CD4-positive, alpha-beta T cell treated with Interleukin-1 beta for 1 hour (primary cell): ENCODE measurements at places on chromosomes 6 and 20.

GRCh38 chr20:41531518-41532275 lies 86.5 kb downstream of the CHD6 start:
- DNase-seq, result no peak

DNA sequence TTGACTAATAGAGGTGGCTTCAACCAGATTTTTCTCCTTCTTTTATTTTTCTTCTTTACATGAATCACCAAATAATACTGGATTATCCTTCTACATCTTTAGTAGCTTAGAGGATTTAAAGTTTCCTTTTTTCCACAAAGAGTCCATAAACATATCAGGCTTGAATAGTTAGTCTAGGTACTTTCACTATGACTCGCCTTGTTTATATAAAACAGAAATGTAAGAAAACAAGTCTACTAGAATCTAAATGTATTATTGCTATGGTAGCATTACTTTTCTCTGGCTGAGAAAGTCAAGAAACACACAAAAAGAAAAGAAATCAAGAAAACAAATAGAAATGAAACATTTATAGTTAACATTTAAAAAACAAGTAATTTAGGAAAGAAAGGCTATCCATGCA lies 215.2 kb downstream of the PTPRK start:
- no peak for DNase-seq

GRCh38 chr6:37946057-37946456 lies 126.5 kb downstream of the ZFAND3 start:
- no peak for DNase-seq

GRCh38 chr20:32917191-32917950 lies 58.6 kb downstream of the EFCAB8 start:
- DNase-seq, result no peak

DNA sequence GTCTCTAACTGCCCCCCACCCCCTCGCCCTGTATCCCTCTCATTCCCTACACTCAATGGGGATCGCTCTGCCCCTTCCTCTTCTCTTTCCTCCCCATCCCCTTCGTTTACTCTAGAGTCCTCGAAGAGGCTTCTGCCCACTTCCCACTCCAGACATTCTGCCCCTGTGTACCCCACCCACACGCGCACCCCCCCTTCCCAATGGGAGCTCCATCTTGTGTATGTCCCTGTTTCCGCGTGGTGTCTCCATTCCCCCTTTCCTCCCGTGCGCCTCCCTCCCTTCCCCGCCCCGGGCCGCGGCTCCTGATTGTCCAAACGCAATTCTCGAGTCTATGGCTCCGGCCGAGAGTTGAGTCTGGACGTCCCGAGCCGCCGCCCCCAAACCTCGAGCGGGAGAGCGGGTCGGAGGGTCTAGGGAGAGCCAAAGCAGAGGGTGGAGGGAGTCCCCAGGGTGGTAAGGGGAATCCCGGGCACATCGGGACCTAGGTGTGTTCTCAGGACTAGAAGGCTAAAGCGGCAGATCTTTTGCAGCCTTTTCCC lies 679 bp upstream of the RING1 start:
- peak; percentile 18 for DNase-seq

DNA sequence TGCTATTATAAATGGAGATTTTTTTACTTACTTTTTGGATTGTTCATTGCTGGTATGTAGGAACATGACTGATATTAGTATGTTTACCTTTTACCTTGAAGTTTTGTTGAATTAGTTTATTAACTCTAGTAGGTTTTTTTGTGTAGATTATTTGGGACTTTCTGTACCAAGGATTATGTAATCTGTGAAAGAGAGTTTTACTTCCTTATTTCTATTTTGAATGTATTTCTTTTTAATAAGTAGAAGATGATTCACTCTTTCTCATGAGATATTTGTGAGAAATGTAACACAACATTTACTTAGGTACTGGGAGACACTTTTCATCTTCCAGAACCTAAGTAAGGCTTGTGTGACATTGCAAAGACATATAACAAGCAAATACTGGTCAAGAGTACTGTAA lies 473.9 kb upstream of the HS3ST5 start:
- DNase-seq, result no peak

- no peak for DNase-seq
These were observed 10.6 kb downstream of the PACSIN1 start for GRCh38 chr6:34476447-34476846.

- no peak for DNase-seq
These were observed 1059.0 kb upstream of the EPHA7 start for GRCh38 chr6:94478133-94479005.

DNA sequence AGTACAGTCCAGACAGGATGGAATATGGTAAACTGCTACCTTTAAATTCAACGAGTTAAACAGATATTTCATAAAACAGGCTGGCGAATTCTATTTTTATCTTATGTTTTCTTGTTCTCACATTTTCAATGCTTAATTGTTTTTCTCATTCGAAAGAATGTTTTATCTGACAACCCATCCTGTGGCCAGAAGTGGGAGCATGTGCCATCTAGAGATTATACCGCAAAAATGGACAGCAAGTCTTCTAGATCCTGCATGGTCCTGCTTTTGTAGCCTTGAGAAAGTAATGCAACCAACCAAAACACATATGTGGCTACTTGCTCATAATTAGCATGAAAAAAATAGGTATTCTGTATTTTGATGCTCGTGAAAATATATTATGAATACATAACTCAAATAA lies 30.7 kb downstream of the TUBB2B start:
- DNase-seq, result no peak

- DNase-seq, result peak; percentile 94
These were observed 1.3 kb downstream of the TUBB start for GRCh38 chr6:30721198-30722024.

DNA sequence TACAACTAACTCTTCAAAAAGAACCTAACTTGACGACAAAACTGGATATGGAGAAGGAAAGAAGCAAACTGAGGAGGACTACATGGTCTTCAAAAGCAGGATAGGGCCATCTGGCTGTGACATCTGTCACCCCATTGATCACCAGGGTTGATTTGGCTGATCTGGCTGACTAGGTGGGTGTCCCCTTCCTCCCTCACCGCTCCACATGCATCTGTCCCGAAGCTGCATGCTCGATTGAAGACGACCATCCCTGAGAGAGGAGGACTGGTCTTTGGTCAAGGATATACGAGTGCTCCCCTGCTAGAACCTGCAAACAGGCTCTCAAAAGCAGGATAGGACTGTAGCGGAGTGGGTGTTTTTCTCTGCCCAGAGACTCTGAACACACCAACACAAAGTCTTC lies 21.7 kb downstream of the CPNE1 start:
- no peak for DNase-seq

DNA sequence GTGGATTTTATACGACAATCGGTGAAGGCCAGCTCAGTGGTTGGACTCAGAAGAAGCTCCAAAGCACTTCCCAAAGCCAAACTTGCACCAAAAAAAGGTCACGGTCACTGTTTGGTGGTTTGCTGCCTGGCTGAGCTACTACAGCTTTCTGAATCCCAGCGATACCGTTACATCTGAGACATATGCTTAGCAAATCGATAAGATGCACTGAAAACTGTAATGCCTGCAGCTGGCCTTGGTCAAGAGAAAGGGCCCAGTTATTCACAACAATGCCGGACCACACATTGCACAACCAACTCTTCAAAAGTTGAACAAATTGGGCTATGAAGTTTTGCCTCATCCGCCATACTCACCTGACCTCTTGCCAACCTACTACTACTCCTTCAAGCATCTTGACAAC lies 70.2 kb downstream of the FILIP1 start:
- no peak for DNase-seq

GRCh38 chr6:137949686-137950390 lies 82.8 kb downstream of the TNFAIP3 start:
- DNase-seq, result peak; percentile 45

DNA sequence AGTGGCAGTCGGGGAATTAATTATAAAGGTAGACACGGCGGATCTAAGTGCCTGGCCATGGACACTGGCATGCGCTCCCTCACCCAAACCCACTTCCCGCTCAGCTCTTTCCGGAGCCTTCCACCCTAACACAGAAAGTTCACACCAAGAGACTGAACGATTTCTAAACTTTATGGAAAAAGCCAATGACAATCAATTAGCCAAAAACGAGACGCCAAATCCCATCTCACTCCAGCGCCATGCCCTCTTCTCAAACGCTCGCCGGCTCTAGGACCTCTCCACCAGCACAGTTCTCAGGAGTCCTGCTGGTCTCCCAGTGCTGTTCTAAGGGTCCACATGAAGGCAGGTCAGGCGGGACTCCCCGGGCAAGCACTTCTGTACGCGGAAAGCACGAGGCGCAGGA lies 641 bp downstream of the SF3B5 start:
- no peak for DNase-seq

- DNase-seq, result no peak
These were observed 188.3 kb downstream of the SASH1 start for GRCh38 chr6:148530976-148531375.

DNA sequence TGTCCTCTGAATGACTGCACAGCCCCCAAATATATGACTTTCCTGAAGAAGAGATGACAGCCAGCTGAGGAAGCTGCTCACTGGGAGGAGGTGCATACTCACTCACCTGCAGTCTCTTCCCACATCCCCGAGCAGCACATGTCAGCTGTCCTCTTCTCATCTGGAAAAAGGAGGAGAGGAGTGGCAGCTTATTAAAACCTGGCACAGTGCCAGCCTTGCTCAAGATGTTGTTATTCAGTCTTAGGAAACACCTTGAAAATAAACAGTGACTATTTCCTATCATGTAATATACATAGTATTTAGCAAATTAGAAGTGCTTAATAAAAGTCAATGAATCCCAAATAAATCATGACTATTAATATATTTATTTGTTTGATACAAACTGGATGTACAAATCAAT lies 232.9 kb downstream of the EPM2A start:
- no peak for DNase-seq

GRCh38 chr6:28673787-28674671 lies 148.3 kb downstream of the GPX5 start:
- DNase-seq, result peak; percentile 3

GRCh38 chr6:166050559-166050958 lies 117.1 kb downstream of the TBXT start:
- DNase-seq, result no peak

GRCh38 chr6:15081447-15081846 lies 164.4 kb upstream of the JARID2 start:
- no peak for DNase-seq

- no peak for DNase-seq
These were observed 358.4 kb downstream of the BCKDHB start for GRCh38 chr6:80464901-80465300.

GRCh38 chr20:50294164-50295088 lies 103.8 kb downstream of the CEBPB start:
- no peak for DNase-seq

DNA sequence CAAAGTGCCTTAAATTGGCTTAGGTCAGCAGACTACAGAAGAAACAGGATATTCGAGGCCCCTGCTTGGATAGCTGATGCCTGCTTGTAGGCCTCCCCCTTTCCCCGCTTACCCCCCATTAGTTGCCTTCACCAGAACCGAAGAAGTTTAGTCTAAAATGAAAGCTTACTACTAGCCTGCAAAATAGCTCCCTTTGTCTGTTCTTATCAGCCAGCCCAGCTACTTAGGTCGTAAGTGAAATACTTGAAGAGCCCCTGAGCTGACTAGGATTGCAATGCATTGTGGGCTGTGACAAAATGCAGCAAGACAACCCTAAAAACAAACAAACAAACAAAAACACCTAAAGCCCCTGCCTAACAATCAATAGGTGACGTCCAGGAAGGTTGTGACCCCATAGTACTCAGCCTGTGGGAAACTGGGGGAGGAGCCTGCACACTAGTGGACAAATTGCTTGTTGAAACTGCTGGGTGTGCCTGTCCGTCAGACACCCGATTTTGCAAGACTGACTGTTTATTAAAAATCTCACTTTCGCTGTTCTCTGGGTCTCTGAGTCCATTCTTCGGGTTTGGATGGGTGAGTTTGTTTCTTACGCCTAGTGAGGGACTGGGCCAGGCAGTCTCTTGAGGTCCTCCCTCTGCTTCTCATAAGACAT lies 105.0 kb upstream of the DUSP22 start:
- no peak for DNase-seq

DNA sequence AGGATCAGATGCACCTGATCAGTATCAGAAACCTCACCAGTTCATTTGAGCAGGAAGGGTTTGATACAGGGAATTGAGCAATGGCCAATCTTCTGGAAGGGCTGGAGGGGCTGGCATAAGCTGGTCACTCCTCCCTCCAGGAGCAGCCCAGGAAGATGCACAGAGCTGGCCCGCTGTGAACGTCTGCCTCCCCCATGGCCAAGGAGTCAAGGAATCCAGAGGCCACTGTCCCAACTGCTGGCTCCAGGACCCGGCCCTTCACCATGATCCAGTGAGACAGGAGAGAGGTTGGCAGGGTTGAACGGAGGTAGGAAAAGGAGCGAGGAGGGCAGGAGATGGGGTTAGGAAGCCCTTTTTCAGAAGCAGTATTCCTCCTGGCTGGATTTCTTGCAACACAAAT lies 113.9 kb upstream of the CST7 start:
- no peak for DNase-seq

- no peak for DNase-seq
These were observed 294.5 kb downstream of the ZFAND3 start for GRCh38 chr6:38113825-38114576.

GRCh38 chr6:5814901-5815300 lies 191.8 kb downstream of the NRN1 start:
- no peak for DNase-seq

GRCh38 chr6:29739882-29740261 lies 16.6 kb downstream of the HLA-F start:
- no peak for DNase-seq

- no peak for DNase-seq
These were observed 66.4 kb downstream of the PKHD1 start for GRCh38 chr6:52020945-52021570.

- DNase-seq, result no peak
These were observed 264.1 kb upstream of the CDYL start for GRCh38 chr6:4512051-4512471.

- no peak for DNase-seq
These were observed 128.9 kb upstream of the ZNF184 start for GRCh38 chr6:27601668-27602254.

DNA sequence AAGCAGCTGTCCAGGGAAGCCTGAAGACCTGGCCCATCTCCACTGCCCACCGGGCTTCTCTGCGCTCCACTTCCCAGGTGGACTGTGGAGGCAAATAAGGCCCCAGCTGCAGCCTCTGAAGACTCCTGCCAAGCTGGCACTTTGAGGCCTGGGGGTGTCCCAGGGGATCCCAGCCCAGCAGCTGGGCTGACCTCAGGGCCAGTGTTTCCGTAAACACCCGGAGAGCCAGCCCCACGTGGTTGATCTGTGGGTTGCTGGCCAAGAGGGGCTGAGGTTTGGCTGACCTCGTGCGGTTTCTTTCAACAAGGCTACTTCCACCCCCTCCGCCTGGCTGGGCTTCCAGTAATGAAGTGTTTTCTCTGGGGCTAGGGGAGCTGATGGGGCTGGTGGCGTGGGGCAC lies 12.4 kb upstream of the CCN5 start:
- DNase-seq, result no peak

DNA sequence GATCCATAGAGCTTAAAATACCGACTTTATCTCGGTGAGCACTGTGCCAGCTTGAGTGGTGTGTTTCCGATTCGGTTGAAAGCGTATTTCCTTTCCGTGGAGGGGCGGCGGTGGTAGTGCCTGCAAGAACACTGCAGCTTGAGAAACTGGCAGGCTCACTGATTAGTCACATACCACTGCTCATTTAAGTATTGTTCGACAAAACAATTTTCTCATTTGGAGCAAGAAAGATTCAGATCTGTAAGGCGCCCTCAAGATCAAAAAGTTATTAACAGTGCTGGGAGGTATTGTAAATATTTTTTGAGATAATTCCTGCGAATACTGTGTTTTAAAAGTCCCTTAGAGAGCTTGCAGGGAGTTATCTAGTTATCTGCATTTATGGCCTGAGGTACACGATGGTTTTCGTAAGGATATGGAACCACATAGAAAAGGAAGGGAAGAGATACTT lies 1.3 kb downstream of the MAPK14 start:
- DNase-seq, result peak; percentile 63

- DNase-seq, result no peak
These were observed 29.3 kb downstream of the GMPR start for GRCh38 chr6:16267428-16268263.
